ENCODE measurements at places on chromosomes 1 and 21. TPM values are rescaled to one million over a fixed set of nuclear protein-coding genes. Genes with fewer than 3 reads are reported as not detected.

FCRL6 gene
- not detected for total RNA-seq

FCGR2B gene
- not detected for total RNA-seq

GSTM1 gene
- total RNA-seq, result not detected

TMEM51 gene
- total RNA-seq, result 48.1 TPM

CFAP126 gene
- total RNA-seq, result not detected

FOXO6 gene
- 0.72 TPM for total RNA-seq

AGPAT3 gene
- 39.1 TPM for total RNA-seq

SLC45A1 gene
- total RNA-seq, result 0.22 TPM
